ENCODE measurements at places on chromosomes 11 and 22.

DNA sequence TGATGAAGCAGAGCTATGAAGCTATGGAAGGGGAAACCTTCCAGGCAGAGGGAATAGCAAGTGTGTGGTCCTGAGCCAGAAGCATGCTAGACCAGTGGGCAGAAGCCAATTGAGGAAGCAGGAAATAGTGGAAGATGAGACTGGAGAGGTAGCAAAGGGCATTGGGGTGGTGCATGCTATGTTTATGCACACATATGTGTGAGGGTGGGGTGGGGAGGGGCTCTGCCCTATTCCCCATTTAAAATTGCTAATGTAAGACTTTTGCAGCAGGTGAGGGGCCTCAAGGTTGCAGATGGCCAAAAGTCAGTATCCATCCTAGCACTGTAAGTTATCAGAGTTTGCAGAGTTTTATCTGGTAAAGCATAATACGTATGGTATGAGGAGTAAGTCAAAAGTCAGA lies 626.6 kb upstream of the KIRREL3 start:
- DNase-seq, result no peak

DNA sequence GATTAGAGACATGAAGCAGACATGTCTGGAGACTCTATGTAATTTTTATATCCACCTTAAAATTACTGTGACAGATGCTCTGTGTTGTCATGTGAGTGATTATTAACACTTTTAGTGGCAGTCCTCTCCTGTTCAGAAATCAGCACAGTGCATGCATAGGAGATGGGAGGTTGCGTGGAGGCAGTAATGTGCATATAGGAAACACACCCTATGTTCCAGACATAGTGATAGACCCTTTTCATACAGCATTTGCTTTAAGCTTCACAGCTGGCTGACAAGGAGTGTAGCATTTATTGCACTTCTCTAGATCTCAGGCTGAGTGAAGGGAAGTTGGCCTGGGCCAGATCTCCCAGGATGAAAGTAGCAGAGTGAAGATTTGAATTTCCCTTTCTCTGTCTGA lies 102.3 kb upstream of the SYN3 start:
- DNase-seq, result no peak

- DNase-seq, result no peak
Observed at GRCh38 chr11:111845276-111846028, 25.9 kb downstream of the ALG9 start.

DNA sequence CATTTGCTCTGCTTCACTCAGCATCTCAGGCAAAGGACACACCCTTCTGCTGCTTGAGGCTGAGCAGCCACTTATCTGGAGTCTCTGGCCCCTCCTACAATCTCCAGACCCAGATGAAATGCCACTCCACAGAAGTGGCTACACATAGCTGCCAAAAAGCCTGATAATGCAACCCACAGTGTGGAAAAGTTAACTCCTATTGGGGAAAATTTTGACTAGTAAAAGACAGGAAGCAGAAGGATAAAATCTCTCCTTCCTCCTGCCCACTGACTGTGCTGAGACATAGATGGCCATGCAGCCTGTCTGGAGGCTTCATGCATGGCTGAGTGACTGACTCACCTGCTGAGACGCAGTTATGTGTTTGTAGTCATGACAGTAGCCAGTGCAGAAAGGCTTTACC lies 92.3 kb upstream of the TEAD1 start:
- DNase-seq, result peak; percentile 91

DNA sequence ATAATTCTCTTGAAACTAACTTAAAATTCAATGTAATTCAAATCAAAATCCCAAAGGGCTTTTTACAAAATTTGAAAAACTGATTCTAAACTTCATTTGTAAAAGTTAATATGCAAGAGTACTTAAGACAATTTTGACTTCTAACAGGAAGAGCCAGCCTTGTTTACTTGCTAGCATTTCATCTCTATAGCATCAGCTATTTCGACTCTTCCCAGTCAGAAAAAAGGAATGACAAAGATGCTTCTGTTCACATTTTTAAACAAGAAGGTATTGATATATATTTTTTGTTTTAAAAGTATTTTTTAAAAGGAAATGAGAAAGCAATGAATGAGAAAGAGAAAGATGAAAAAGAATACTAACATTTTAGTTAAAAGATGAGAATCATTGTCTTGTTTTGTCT lies 16.4 kb downstream of the SLN start:
- no peak for DNase-seq
